ENCODE measurements at places on chromosomes 1 and 21.

GRCh38 chr1:208977638-208978256, 605.8 kb upstream of the CAMK1G start:
- DNase-seq: no peak

GRCh38 chr1:186793582-186793927, 35.2 kb upstream of the PLA2G4A start:
- DNase-seq: no peak

DNA sequence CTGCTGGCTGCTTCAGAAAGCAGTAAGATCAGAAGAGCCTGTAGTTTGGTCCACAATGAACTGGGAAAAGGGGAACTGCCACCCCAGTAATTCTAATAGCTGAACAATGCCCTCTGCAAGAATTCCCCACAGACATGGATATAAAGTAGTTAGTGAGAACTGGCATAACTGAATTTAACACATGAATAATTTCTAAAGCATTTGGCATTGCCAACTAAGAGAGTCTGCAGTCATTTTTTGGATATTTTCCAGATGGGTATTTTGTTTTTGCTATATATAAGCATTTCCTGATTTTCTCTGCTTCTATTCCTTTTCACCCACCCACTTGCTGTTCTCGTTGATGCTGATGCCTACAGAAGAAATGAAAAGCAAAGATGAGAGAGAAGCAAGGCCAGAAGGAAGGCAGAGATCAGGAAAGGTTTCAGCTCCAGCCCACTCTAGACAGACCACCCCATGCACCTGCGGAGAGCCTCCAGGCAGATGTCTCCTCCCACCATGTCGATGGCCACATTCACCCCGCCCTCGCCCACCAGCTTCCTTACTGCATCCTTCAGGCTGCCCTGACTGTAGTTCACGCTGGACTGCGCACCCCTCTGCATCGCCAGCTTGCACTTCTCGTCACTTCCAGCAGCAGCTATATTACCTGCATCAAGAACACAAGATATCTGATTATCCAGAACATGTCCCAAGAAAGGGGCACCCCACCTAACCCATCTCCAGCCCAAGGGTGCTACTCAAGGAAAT, 55.9 kb upstream of the SEC16B start:
- no peak for DNase-seq

DNA sequence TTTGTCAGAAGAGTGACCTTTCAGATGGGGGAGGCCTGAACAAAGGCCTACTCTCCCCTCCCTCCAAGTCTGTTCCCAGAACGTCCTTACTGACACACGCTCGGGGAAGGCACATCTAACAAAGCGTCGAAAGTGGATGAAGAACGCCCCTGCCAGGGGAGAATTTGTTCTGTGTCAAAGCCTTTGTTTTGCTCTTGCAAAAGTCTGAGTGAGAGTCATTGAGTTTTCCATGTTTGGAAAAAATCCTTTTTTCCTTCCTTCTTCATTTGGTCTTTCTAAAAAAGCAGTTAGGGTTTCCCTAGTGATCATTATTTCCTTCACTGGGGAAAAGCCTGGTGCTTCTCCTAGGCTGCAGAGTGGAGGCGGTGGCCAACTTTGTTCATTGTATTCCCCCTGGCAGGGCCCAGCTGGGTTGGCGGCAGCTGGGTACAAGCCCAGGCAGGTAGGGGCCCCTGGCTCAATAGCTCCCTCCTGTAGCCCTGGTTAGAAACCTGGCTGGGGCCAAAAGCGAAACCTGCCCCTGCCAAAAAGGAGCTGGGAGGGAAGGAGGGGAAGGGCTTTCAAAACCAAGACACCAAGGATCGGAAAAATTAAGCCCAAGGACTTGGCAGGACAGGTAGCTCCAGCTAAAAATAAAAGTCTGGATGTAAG, 81.1 kb downstream of the ITPKB start:
- no peak for DNase-seq

GRCh38 chr21:42837421-42838211, 41.7 kb downstream of the WDR4 start:
- no peak for DNase-seq

- no peak for DNase-seq
Observed at GRCh38 chr21:46388896-46389295, 64.9 kb downstream of the PCNT start.

DNA sequence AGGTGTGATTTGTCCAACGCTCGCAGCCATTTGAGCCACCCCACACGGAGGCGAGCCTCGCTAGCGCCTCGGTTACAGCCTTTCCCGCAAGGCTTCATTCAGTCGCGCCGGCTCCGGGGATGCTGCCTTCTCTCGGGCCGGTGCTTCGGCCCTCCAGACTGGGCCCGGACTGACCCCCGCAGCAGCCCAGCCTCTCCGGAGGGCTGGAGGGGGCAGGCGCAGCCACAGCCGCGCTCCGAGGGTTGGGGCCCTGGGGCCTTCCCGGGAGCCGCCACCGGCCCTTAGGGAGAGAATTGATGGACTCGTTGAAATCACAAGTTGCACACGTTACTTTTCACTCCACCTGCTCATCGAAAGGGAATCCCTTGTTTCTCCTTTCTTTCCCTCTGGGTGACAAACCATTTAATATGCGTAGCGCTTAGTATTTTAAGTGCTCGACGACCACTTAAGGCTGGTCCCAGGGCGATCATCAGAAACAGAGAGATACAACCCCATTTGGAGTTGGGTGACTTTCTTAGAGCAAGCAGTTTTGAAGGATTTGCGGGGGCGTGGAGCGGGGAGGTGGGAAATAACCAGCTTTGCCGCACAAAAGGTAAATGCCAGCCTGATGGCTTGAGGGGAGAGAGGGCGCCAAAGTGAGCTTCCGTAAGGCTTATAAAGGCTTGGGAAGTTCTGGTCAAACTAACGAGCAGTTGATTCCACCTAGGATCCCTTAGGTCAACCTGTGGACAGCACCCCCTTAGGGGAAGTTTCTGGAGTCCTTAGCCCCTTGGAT, 24.6 kb upstream of the ENAH start:
- DNase-seq: no peak

- DNase-seq: no peak
Observed at GRCh38 chr1:232766241-232766890, 38.9 kb upstream of the MAP10 start.

DNA sequence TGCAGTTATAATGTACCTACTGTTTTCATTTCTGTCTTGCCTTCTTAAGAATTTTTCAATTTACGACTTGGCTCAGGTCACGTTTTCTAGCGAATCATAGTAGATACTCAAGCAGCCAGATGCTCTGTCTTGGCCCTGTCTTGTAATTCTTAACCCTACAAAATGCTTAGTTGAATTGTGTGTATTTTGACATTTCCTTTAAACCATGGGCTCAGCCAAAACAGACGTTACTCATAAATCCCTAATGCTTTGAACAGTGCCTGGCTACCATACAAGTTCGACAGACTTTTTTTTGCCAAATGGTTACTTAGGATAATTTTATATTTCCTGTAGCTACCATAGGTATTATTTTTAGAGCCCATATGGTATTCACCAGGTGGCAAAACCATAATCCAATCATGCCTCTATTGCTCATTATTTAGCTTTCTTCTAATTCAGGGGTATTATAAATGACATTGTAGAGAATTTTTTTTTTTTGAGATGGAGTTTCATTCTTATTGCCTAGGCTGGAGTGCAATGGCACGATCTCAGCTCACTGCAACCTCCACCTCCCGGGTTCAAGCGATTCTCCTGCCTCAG, 54.3 kb downstream of the KCNK1 start:
- DNase-seq: peak; percentile 29

DNA sequence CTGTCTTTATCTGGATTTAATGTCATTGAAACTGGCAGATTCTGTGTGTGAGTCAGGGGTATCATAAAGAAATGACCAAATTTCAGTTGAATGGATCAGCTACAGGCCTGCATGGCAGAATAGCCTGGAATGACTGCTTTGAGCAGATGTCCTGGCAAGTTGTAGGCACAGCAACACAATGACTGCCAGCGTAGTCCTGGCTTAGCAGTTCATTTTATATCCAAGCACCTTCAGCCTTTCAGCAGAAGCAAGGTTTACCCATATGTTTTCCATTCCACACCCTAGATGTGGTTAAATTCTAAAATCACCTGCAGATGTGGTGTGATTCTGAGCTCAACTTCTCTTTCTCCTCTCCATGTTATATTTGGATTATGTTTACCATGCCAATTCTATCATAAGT, 22.3 kb upstream of the PTGFR start:
- DNase-seq: no peak

DNA sequence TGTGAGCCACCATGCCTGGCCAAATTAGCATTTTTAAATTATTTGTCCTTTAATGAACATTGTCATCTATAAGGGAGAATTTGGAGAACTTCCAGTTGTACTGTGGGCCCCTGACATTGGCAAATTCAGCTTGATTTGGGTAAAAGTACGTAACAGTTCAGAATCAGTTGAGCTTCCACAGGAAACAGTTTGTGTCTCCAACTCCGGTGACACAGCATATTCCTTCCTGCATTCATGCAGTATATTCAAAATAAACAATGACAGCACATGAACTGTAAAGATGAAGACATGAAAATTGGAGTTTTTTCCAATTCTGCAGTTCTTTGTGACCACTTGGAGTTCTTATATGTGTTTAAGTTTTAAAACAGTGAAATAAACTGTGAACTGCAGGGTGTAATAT, 28.2 kb downstream of the RNF220 start:
- no peak for DNase-seq

DNA sequence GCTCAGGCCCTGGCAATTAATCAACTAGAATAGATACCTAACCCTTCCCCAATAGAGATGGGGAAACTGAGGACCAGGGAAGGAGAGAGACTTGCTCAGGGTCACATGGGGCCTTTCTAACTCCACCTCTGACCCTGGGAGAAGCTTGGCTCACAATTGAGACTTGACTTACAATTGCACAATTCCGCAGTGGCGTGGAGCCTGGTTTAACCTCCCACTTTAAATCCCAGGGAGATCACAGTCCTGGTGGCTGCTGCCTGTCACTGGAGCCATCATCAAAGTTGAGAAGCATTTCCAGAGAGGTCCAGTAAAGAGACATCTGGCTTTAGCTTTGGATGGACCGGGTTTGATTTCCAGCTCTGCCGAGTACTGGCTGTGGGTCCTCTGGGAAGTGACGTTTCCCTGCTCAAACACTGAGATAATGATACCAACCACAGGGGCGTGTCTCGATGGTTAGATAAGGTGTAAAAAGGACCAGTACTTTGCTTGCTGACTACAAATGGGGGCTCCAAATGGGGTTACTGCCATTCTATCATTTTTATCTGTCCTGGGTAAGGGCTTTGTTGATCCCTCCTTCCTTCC, 39.3 kb downstream of the TRIM62 start:
- DNase-seq: no peak

GRCh38 chr1:57616921-57617320, 193.1 kb upstream of the DAB1 start:
- no peak for DNase-seq

DNA sequence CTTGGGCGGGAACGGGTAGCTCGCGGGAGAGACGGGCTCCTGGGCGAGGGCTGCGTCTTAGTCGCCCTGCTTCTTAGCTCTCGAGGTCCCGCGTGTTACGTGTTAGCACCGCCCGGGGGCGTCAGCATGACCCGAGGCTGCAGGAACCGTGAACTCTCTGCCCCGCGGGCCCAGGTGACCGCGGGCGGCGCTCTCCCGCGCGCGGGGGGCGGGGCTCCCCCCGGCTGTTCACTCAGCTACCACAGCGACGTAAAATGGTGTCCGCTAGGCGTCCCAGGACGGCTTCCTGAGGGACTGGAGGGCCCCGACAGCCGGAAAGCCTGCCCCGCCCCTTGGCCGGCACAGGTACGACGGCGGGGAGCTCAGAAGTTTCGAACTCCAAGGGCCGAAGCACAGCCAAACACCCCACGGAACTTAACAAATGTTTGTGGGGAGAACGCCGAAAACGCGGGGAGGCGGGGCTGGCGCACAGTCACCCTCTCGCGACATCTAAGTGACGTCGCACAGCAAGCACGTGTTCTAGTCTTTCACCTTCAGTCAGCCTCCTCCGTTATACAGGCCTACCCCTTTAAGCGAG, 780 bp upstream of the RBM15 start:
- DNase-seq: no peak

DNA sequence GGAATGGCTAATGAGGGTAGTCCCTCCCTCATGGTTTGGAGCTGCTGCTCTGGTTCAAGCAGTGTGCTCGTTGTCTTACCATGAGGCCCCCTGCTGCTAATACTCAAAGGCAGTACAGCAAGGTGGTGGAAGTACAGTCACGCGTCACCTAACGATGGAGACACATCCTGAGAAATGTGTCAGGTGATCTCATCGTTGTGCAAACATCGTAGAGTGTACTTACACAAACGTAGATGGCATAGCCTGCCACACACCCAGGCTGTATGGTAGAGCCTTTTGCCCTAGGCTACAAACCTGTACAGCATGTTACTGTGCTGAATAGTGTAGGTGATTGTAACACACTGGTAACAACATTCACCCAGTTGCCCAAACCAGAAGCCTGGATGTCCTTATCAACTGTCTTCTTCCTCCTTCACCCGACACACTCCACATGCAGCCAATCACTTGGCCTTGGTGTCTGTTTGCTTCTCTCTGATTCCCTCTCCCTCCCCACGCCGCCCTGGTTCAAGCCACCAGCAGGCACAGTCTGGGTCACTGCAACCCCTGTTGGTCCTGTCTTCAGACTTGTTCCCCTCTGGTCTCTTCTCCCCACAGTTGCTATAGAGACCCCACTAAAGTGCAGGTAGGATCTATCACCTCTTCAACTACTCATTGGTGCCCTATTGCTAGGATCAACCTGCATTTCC, 6.0 kb upstream of the KCNA2 start:
- DNase-seq: no peak

DNA sequence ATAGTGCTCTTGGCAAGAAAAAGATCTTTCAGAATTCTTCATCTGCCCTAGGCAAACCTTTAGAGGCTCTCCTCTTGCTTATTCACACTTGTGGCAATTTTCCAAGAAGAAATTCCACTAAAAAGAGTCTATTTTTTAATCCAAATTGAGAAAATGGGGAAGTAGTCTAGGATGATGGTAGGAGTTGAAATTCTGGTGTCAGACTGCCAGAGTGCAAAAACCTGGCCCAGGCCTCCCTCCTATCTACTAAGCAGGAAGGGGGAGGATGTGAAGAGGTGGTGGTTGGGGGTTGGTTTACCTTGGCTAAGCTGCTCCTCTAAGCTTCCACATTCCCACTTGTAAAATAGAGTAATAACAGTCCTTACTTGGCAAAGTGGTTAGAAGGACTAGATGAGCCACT, 120.6 kb upstream of the KCNJ15 start:
- peak; percentile 73 for DNase-seq

GRCh38 chr1:148263906-148264255, 111.8 kb upstream of the NBPF11 start:
- no peak for DNase-seq

DNA sequence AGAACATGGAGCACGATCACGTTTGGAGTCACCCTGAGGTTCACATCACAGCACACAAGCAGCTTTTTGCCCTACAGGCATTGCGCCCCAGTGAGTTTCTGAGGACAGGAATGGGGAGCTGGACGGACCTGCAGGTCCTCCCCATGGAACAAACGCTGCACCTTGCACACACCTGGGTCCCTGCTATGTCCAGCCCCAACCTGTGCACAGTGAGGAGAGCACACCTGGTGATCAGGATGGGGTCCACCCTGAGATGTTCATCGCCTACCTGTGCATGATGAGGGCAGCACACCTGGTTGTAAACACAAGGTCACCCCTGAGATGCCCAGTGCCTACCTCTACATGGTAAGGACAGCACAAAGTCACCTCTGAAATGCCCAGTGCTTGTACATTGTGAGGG, 45.9 kb downstream of the TCP10L start:
- no peak for DNase-seq

- no peak for DNase-seq
Observed at GRCh38 chr1:109535971-109536491, 3.6 kb upstream of the GPR61 start.

- DNase-seq: peak; percentile 80
Observed at GRCh38 chr1:100622966-100623762, 85.2 kb downstream of the GPR88 start.

All from fibroblast of skin of right quadriceps (primary cell).